ENCODE measurements at places on chromosomes 3 and 15.

GRCh38 chr15:76177491-76178040 is 117.8 kb downstream of the TMEM266 start:
- no peak for DNase-seq

DNA sequence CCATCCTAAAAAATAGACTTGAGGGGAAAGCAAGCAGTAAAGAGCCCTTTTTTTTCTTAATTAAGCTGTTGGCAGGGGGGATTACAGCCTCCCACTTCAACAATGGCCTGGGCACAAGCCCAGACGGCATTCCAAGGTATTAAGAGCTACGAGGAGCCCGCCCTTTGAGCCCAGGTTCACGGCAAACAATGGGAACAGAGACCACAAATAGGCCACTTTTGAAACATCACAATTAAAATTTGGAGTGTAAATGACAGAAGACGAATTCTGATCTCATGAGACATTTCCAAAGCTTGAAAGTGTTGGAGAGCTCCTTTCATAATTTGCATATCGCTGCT is 8.9 kb downstream of the CHSY1 start:
- no peak for DNase-seq

DNA sequence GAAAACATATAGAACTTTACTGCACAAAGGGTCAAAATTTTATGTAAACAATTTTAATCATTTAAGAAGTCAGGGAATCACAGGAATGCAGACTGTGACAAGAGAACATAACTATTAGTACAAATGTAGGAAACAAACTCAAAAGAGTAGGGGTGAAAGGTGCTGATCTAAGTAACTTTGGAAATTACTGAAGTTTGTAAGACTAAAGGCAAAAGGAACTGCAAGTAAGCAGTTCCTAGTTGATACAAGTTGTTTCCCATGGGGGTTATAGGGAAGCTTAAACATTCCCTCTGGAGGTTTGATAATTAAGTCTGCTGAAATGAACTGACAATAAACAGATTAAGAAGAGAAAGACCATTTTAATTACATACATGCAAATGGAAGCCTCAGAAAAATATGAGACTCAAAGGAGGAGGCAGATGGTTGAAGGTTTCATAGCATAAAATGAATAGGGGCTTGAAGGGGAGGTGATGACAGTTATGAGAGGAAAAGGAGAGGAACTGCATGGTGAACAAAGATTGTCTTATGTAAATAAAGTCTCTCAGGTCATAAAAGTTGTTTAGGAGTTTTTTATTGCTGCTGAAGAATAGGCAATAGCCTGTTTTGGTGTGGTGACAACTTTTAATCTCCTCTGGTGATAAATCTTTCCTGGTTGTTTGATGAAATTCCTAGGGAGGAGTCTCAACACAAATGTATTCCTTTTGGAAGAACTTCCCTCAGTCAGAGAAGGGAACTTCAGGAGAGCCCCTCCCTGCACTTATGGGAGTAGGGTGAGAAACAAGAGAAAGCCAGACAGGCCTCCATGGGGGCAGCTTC is 17.1 kb downstream of the SETMAR start:
- DNase-seq: no peak

DNA sequence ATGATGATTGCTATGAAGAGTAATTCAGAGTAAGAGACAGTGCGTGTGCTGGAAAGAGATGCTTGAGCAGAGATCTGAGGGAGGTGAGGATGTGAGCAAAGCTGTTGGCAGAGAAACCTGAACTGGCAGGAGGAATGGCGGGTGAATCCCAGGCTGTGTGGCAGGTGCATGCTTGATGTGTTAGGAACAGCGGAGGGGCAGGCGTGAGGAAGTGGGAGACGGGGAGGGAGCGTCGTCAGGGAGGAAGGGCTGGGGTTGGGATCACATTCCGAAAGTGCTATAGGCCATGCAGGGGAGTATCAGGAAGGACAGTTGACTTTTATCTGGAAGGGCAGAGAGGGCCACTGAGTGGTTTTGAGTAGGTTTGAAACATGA is 8.6 kb downstream of the GABRA5 start:
- no peak for DNase-seq

All from CD4-positive, alpha-beta T cell treated with Interleukin-4 for 4 hours (primary cell).